Activated CD4-positive, alpha-beta T cell treated with anti-CD3 and anti-CD28 coated beads, Interleukin-2, Interleukin-4, amounts not matched to agents 100 ng/mL and 50 ng/mL, durations not matched to agents 16 hours and 8 hours (primary cell): ENCODE measurements at places on chromosomes 2 and 18.

- DNase-seq: no peak
These were observed 224.1 kb upstream of the CCDC150 start for GRCh38 chr2:196415384-196415783.

- DNase-seq: no peak
These were observed 34.1 kb upstream of the HNMT start for GRCh38 chr2:137930146-137930545.

GRCh38 chr2:241120440-241120839, 18.4 kb upstream of the MTERF4 start:
- no peak for DNase-seq

DNA sequence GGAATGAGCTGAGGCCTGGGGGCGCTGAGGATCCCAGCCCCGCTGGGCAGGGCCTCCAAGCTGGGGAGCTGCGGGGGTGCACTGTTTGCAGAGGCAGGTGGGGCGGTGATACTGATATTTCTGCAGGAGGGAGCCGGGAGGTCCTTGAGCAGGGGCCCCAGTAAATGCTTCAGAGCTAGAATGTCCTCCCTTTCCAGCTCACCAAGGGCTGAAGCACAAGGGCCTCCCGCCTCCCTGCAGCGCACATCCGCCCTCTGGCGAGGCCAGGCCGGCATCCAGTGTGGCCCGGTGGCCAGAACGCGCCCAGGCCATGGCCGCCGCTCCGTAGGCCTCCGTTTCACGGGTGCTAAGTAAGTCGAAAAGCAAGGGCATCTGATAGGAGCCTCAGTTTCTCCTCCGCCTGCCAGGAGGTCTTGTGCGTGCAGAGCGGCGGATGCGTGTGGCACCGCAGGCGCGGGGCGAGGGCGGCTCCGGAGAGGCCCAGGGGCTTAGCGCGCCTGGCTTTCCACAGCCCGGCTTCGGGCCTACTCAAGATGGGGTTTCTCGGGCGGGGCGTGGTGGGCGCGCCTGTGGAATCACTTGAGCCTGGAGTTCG, 29.5 kb upstream of the CHMP1B start:
- DNase-seq: no peak

- DNase-seq: no peak
These were observed 118.4 kb upstream of the NOSTRIN start for GRCh38 chr2:168683996-168684395.

- DNase-seq: no peak
These were observed 57.2 kb downstream of the TMEM18 start for GRCh38 chr2:620004-620403.

GRCh38 chr18:41681138-41681880, 273.7 kb upstream of the PIK3C3 start:
- no peak for DNase-seq

GRCh38 chr2:174606336-174606735, 8.7 kb upstream of the WIPF1 start:
- DNase-seq: peak; percentile 80

DNA sequence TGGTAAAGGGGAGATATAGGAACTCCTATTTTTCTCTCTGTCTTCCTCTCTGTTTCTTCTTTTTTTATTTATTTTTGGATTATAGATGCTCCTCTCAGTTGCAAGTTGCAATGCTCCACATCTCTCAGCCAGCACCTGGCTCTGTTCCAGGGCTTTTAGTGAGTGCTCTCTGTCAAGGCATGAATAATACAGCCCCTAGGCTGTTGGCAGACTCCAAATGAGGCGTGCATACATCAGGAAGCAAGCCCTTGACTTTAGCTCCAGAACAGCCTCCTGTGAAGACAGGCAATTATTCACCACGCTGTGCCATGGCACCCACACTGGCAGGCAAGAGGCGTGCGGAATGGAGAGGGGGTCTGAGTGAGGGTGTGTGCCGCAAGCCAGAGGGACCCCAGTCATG, 228.1 kb upstream of the PXDN start:
- DNase-seq: no peak

- no peak for DNase-seq
These were observed 159.9 kb downstream of the LAMA3 start for GRCh38 chr18:23849141-23849540.

DNA sequence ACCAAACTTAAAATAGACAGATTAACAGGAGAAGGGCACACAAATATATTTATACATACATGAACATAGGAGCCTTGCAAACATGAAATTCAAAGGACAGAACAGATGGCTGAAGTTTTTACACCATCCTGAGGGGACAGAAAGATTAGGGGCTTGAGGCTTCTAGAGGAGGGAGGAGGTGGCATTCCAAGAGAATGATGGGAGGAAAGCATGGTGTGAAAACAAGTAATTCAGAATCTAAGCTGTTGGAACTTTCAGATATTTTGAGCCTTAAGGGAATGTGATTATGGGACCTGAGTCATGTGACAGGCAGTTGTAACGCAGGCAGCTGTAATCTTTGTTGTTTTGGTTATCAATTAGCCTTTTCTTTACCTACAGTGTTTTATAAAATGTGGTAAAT, 225.2 kb upstream of the SPOPL start:
- no peak for DNase-seq

- no peak for DNase-seq
These were observed 101.4 kb downstream of the CPO start for GRCh38 chr2:207040696-207041095.

DNA sequence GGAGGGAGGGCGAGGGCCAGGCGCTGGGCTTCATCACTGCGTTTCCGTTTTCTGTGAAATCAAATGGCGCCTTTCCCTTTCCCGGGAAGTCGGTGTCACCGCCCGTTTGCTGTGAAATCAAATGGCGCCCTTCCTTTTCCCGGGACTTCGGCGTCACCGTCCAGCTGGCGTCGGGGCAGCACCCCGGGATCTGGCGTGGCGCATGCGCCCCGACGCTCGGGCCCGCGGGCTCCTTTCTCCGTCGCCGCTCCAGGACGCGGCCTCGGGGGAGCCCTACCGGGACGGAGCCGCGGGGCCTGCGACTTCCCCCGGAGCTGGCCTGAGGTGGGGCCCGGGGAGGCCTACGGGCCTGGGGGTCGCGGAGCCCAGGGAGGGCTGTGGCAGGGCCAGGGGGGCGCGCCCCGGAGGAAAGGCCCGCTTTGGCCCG, at the start of gene FAM228A:
FAM228A (plus strand) TSS at position 203 of the 427 bp plus-strand sequence. CDS start 428 bp downstream, outside the sequence.
- no peak for DNase-seq

DNA sequence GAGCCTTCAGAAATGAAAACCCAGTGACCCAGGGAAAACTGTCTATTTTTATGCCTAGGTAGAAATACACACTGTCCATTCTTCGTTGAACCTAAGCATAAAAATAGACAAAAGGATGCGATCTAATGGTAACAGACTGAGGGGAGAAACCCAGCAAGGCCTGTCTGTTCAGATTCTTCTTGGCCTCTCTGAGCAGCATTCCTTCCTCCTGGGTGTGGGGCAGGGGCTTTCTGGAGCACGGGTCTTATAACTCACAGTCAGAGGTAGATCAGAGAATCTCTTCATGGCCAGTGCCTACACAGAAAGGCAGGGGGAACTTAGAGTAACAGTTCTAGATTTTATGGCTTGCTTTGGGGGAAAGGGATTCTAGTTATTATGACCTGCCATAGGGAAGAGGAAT, 56.0 kb downstream of the PKDCC start:
- DNase-seq: no peak

DNA sequence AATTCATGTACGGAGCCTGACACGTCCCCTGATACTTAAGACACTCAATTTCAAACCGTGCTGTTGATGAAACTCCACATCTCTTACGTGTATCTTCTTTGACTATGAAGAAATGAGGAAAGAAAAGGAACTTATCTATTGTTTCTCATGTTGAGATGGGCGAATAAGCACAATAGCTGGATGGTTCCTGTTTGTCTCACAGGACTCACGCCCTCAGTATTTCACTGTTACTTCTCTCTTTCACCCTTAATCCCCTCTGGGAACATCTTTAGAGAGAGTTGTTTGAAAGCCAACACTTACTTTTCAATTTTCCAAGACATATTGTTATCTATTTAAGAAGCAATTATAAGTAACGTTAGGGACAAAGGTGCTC, 99.8 kb downstream of the COPS8 start:
- no peak for DNase-seq

GRCh38 chr18:11290786-11291185, 141.4 kb upstream of the PIEZO2 start:
- DNase-seq: no peak

GRCh38 chr18:34933909-34934661, 107.1 kb upstream of the MAPRE2 start:
- DNase-seq: no peak

GRCh38 chr2:29733213-29733612, 188.2 kb downstream of the ALK start:
- DNase-seq: no peak

GRCh38 chr2:60818272-60818671, 62.2 kb downstream of the PAPOLG start:
- DNase-seq: peak; percentile 14

GRCh38 chr2:204416236-204416635, 129.0 kb upstream of the PARD3B start:
- no peak for DNase-seq

GRCh38 chr2:236545814-236546480, 23.7 kb upstream of the ACKR3 start:
- DNase-seq: peak; percentile 40

GRCh38 chr18:76566987-76567386, 71.9 kb upstream of the ZNF516 start:
- DNase-seq: no peak

GRCh38 chr2:207512356-207512755, 17.4 kb upstream of the CREB1 start:
- no peak for DNase-seq

GRCh38 chr18:51255693-51256092, 58.2 kb upstream of the MEX3C start:
- DNase-seq: no peak
